Islet precursor cell (in vitro differentiated cells): ENCODE measurements at places on chromosomes 7 and 10.
A peak's percentile ranks its signal among the peaks of the same experiment; 100 is the strongest.

- DNase-seq, result no peak
Observed at GRCh38 chr7:142792593-142792992, 21.8 kb downstream of the PRSS2 start.

- DNase-seq, result no peak
Observed at GRCh38 chr10:21505711-21506278, 19.7 kb downstream of the SKIDA1 start.

GRCh38 chr10:14456218-14456869, 125.6 kb upstream of the FRMD4A start:
- no peak for DNase-seq

DNA sequence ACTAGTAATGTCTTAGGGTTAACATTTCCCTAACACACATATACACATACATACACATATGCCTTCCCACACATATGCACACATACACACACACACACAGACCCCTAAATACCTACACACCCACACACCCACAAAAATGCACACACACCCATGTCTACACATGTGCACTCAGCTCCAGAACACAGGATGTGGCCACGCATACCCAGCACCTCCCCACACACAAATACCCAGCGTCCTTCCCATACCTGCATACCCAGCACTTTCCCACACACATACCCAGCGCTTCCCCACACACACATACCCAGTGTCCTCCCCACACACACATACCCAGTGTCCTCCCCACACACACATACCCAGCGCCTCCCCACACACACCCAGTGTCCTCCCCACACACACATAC, 534.9 kb downstream of the DNAJB6 start:
- DNase-seq, result no peak

GRCh38 chr7:98613601-98614425, 3.3 kb upstream of the NPTX2 start:
- no peak for DNase-seq

GRCh38 chr10:86044029-86044428, 322.6 kb downstream of the GRID1 start:
- DNase-seq, result no peak

- no peak for DNase-seq
Observed at GRCh38 chr10:86486856-86487255, 34.7 kb downstream of the WAPL start.

DNA sequence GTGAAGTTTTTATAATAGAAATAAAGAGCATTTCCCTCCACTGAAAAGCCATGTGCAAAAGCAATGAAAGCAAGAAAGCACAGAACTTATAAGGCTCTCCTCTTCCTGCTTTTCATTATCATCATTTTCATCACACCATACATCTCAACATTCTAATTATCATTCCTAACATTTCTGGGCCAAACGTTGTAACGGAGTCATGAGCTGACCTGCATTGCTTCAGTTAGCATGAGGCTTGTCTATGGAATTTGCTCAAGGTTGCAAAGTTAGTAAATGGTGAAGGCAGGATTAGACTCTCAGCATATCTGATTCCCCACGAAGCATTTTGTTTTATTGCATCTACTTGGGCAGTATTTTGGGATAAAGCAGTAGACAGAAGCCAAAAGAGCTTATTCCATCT, 11.4 kb downstream of the SCIN start:
- no peak for DNase-seq

DNA sequence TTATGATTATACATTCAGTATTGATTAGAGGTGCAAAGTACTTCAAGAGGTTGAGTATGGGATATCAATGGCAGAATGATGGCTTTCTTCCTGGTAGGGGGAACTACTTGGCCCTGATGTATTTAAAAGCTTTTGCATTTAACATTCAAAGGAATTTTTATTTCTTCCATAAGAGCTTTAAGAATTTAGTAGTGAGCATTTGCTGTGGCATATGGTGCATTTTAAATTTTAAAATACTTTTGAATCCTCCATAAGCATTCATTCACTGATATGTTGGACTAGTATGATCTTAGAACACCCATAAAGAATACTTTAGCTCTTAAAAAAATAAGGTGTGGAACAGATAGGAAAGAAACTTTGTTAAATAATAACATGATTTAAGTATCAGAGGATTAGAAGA, 191.9 kb upstream of the PPP1R3A start:
- no peak for DNase-seq

GRCh38 chr7:77439572-77439971, 23.4 kb upstream of the GSAP start:
- peak; percentile 69 for DNase-seq

- DNase-seq, result peak; percentile 70
Observed at GRCh38 chr10:30775779-30776591, 146.4 kb upstream of the LYZL2 start.
